ENCODE measurements at places on chromosomes 5 and 9.

- DNase-seq = no peak
Measured at GRCh38 chr5:142215915-142216681, 107.5 kb downstream of the NDFIP1 start.

DNA sequence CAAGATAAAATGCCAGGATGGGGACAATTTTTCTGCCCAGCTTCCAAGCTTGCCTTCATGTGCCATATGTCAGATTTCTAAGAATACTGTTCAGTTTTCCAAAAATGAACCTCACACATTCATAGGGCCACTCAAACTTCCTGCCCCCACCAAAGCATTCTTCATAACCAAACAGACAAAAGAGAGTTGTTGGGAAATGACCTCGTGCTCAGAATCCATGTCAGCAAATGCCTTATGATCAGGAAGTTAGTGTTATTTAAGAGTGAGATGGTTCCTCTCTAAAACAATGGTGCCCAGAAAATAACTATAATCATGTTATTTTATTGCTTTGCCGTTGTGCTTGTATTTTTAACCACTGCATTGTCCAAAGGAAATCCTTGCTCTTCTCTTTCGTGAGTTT is 208.2 kb downstream of the ZNF608 start:
- DNase-seq = no peak

DNA sequence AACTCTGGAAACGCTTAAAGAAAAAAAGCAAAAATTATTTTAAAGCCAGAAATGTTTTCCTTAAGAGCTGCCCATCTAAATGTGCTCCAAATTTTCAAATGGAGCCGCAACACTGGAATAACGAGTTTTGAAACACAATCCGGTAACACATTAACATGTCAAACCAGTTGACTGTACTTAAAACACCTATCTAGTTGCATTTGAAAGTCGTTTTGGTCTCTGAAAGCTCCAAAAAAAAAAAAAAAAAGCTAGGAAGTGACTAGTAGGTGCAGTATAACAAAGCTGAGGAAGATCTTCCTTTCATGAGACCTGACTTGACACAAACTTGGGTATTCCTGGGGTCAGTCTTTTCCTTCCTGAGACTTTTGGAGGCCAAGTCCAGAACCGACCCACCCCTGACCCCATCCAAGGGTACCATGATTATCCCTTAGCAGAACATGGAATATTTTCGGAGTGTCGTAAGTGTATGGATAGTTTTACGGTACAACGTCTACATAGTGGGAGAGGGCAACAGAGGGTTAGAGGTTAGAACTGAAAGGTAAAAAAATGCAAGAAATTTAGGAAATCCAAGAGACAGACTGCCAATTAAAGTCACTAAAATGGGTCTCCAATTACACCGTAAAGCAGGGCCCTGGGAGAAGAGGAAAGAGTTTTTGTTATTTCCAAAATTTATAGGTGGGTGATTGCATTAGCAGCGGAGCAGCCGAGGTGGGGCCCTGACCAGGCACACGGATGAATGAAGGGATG is 812 bp downstream of the CETN3 start:
- DNase-seq = no peak

GRCh38 chr5:135004376-135004775 is 29.7 kb downstream of the PITX1 start:
- DNase-seq = no peak

GRCh38 chr9:114414346-114414745 is 26.6 kb upstream of the AKNA start:
- DNase-seq = no peak

- no peak for DNase-seq
Measured at GRCh38 chr5:14178091-14178490, 34.9 kb downstream of the TRIO start.

DNA sequence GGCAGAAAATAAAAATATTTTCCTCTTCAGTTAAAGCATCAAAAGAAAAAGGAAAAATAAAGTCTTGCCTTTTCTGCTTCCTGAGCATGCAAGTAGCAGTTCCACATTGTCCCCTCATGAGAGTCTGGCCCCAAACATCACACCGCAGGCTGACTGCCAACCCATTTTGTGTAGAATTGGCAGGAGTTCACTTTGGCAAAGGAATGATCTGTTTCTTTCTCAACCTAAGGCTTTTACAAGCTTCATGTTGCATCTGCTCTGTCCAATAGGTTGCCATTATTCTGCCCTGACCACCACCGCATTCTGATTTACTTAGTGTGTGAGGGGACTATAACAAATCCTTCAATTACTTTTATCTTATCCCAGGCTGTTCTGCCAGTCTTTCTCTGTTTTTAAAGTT is 249.5 kb downstream of the ISL1 start:
- DNase-seq = no peak

- no peak for DNase-seq
Measured at GRCh38 chr5:116739571-116739970, 164.9 kb upstream of the SEMA6A start.

GRCh38 chr5:141779503-141779973 is 97.5 kb upstream of the ARAP3 start:
- no peak for DNase-seq

- DNase-seq = no peak
Measured at GRCh38 chr5:43208658-43209057, 16.6 kb downstream of the NIM1K start.

DNA sequence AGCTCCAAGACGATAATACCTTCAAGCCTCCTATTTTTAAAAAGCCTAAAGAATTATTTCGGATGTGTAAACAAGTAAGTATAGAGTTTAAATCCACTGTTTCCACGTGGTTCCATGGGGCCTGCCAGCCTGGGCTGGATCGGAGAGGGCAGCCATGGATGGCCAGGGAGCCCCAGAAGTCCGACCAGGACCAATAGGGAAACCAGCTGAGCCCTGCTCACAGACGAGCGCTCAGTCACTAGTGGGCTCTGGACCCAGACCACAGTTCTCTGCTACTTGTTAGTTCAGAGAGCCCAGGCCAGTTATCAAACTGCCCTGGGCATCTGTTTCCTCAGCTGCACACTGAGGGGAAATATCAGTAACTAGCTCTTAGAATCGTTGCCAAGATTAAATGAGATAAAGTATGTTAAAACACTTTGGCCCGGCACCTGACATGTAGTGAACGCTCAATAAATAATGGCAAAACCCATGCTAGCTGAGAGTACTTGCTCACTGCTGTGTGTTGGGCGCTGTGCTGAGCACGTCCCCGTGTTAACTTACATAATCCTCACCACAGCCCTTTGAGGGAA is 124.8 kb downstream of the RGS3 start:
- no peak for DNase-seq

DNA sequence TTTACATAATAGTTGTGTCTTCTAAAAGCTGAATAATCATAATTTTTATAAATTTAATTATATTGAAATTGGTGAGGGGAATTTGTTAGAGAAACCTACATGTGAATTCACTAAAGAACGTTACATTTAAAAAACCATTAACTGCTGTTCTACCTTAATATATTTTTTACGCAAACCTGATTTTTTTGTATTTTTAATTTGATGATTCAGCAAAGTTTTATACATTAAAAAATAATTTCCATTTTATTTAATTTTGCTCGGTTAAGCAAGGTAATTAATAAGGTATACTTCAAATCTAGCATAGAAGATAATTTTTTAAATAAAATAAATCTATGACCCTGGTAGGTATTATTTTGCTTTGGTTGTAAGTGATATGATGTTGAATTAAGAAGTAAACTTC is 114.3 kb downstream of the SNCAIP start:
- DNase-seq = no peak

- no peak for DNase-seq
Measured at GRCh38 chr9:126650404-126651341, 36.9 kb downstream of the LMX1B start.

GRCh38 chr9:27533311-27533710 is 3.7 kb upstream of the MOB3B start:
- no peak for DNase-seq

GRCh38 chr5:132876020-132876759 is 2.7 kb downstream of the LEAP2 start:
- no peak for DNase-seq

DNA sequence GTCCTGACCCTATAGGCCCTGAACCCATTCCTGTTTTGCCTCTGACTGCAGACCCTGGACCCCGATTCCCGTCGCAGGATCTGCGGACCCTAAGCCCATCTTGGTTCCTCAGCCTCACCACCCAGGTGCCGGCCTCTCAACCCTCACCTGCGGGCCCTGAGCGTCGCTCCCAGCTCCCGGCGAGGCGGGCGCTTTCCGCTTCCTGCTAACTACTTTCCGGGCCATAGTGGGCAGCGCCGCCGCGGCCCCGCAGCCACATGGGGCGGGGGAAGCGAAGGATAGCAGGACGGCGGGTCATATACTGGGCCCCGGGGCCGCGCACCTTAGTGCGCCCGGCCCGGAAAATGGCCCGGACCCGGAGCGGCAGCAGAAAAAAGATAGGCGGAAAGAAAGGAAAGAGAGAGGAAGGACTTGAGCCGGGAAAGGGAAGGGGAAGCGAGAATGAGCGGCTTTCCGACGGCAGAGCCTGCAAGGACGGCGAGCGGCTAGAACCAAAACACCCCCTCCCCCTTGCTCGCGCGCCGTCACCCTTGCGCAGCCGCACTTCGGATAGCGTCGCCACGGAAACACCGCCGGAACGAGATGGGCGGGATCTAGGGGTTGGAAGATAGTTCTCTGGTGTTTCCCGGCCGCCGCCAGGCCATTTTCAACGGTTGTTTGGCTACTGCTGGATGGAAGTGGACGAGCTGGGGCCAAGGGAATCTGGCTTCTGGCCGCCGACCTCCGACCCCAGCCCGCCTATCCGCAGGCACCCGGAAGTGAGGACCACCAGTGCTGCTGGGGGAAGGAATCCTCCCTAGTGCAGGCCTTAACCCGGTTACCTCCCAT is at the start of gene DCAF12:
TSS of gene DCAF12 (minus strand) at position 492 of the 828 bp plus-strand sequence. CDS start at position 225, 267 bp downstream.
- DNase-seq = peak; percentile 91

DNA sequence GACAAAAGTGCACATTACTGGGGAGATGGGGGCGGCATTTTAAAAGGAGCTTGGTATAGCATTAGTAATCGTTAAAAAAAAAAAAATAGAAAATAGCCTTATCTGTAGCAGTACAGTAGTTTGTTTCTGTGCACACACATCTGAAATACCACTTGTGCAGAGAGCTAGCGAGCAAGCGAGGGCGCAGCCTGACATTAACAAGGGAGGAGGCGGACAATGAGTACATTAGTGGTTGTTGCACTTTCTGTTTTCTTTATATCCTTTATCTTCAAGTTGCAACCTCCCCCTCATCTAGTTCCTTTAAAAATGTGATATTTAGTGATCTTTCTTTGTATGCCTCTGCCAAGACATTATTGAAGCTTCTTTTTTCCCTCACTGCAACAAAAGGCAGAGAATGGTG is 880 bp upstream of the PTPDC1 start:
- DNase-seq = no peak

- DNase-seq = no peak
Measured at GRCh38 chr5:14234204-14234603, 91.1 kb downstream of the TRIO start.

DNA sequence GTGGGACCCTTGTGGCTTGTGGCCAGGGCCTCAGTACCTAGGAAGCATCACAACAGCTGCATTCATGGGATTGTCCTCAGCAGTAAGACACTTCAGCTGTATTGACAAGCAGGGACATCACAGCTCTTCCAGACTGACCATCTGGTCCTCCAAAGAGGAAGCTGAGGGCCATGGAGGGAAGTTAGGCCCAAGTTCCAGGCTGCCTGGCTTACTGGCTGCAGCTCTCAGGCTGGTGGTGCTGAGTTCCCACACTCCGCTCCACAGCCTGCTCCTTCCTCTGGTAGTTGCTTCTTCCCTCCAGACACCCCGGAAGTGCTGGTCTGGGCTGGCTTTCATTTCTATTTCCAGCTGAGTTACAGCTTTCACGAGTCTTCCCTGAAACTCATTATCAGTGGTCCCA is 5.7 kb upstream of the STING1 start:
- DNase-seq = no peak

All from activated CD4-positive, alpha-beta T cell treated with anti-CD3 and anti-CD28 coated beads, Interleukin-2, Interleukin-4, amounts not matched to agents 100 ng/mL and 50 ng/mL, durations not matched to agents 16 hours and 8 hours (primary cell).